HS-27A (cell line): ENCODE measurements at places on chromosomes 4 and X.

DNA sequence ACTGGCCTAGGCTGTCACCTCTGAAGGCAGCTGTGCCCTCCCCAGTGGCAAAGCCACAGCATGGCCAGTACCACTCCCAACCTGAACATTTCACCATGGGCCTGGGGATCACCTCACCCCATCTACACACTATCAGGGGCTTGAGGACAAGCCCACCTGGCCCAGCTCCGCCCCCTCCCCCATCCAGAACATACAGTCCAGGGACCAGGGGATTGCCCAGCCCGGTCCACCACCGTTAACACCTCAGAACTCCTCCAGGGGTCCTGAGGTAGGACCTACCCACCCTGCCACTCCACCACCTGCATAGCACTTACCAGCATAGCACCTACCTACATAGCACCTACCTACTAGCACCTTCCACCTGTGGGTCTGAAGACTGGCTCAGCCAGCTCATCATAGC is 179.8 kb downstream of the EDA start:
- DNase-seq: no peak

GRCh38 chr4:108693211-108693610 is 42.8 kb downstream of the OSTC start:
- no peak for DNase-seq

DNA sequence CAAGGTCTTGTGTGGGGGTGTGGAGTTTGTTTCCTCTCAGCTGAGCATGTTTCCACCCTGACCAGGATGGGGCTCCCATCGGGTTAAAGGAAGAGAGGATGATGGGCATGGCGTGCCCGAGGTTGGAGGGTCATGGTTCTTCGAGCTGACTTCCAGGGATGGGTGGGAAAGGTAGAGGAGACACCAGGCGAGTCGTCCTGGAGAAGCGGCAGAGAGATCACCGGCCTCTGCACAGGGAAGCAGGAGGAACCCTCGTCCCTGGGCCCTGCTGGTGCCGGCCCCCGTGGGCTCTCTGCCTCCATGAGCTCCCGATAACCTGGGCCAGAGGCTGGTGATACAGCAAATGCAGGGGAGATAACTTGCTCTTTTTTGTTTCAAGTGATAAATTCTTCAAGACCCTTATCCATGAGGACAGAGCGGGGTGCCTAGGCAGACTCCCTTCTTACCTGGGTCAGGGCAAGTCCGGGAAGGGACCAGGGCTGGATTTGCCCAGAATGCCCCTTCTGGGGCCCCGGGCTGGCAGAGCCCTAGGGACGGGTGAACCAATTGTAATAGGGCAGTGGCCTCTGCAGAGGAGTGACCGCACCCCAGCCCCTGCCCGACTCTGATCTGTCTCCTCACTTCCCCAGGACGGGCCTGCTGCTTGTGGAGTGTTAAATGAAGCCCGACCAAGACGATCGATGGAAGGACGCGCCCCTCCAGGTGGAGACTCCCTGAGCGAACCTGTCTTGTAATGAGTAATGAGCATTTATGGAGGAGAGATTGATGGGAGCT is 63.0 kb downstream of the CPZ start:
- DNase-seq: no peak

DNA sequence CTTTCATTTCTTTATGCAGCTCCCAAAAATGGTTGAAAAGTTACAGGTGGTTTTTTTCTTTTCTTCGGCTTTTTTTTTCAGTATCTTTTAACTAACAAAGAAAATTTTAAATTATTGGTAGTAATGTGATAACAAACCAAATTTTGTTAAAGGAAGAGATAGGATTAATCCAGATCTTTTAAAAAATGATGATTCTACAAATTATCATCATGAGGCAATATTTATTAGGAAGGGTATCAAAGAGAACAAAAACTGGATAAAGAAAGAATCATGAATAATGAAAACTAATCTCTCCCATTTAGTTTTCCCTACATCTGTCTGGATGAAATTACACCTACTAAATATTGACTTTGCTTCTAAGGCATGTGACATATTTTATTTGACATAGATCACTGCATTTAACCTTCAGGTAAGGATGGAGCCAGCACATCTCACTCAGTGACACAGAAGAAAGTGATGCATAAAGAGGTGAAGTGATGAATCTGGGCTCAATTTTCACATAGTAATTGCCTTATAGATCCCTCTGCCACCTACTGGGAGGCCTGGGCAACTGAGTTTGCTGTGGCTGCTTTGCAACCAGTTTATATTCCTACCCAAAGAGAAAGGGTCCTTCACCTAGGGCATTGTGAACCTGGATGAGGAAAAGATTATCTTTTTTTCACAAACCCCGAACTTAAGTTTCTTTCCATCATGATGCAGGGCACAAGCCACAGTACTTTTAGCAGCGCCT is 155.6 kb downstream of the HNRNPD start:
- no peak for DNase-seq

DNA sequence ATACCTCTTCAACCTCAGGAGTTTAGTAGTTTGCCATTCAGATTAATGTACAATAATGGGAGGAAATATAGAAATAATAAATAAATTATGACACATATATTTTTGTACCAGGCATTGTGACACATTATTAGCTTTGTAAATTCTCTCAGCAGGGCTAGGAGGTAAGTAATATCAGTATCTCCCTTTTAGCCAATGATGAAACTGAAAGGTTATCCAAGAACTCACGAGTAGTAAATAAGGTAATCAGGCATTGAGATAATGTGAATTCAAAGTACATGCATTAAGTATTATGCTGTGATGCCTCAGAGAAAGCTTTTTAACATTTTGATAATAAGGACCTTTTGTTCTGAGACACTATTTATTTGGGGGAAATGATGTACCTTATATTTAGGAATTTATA is 5.3 kb upstream of the ARAP2 start:
- DNase-seq: no peak
